ENCODE measurements at places on chromosomes 6 and 20. TPM values are rescaled to one million over a fixed set of nuclear protein-coding genes. Genes with fewer than 3 reads are reported as not detected.

The TTLL9 gene
- total RNA-seq, result 0.41 TPM

The CLVS2 gene
- total RNA-seq, result not detected

The CTAGE9 gene
- not detected for total RNA-seq

The IRF4 gene
- total RNA-seq, result not detected

The SLC52A3 gene
- not detected for total RNA-seq

The WFDC6 gene
- not detected for total RNA-seq

The LRFN2 gene
- total RNA-seq, result not detected

The SLC17A3 gene
- total RNA-seq, result 1.1 TPM

The SOX4 gene
- 12.4 TPM for total RNA-seq

The DNAH8 gene
- 0.08 TPM for total RNA-seq

The OXT gene
- not detected for total RNA-seq

The CENPQ gene
- total RNA-seq, result 2.9 TPM

The KHDC1 gene
- total RNA-seq, result 0.16 TPM

Measured in fibroblast of the aortic adventitia (primary cell).